ENCODE measurements at places on chromosomes 1 and 21.

DNA sequence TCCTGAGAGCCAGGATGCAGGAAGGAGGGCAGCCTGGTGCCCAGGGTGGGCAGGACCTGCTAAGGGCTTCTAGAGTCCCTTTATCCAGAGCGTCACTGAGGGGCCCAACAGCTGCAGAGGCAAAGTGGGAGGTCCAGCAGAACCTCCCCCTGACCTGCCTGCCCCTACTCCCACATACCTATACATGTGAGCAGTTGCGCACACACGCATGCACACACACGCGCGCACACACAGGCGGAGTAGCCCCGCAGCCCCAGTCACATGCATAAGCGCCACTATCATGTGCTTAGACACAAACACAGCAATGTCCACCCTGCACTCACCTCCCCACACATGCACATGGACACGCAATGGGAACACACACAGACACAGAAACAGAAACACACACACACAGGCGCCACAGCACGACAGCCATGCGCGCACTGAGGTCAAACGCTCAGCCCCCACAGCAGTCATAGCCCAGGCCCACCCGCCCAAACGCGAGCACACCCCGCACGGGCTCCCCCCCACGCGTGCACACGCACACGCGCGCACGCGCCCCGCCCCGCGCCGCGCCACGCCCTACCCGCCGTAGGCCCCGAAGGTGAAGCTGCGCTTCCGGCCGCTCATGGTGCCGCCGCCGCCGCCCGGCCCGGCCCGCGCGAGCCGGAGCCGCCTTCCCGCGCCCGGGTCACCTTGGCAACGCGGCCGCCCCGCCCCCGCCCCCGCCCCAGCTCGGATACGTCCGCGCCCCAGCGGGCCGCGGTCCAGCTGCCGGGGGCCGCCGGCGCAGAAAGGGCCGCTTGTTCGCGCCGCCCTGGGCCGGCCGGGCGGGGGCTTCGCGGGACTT, 17.7 kb downstream of the RAP1GAP start:
- no peak for DNase-seq

- no peak for DNase-seq
Observed at GRCh38 chr1:219177940-219178339, 4.3 kb downstream of the LYPLAL1 start.

DNA sequence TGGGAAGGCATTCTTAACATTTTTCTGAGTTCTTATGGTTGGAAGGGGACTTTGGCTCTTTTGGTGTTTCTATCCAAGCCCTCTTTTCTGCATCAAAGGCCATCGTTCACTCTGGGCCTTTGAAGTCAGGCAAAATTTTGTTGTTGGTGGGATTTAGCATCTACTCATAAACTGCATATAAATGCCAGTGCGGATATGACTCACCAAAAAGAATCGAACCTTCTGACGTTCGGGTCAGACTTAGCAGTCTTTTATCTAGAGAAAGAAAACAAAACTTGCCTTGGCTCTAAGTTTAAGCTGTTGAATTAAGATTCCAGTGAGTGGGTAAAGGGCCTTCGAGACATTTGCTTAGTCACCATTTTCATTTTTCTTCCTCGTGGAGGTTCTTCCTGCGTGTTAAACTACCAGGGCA, 51.4 kb downstream of the EVA1C start:
- DNase-seq = no peak

DNA sequence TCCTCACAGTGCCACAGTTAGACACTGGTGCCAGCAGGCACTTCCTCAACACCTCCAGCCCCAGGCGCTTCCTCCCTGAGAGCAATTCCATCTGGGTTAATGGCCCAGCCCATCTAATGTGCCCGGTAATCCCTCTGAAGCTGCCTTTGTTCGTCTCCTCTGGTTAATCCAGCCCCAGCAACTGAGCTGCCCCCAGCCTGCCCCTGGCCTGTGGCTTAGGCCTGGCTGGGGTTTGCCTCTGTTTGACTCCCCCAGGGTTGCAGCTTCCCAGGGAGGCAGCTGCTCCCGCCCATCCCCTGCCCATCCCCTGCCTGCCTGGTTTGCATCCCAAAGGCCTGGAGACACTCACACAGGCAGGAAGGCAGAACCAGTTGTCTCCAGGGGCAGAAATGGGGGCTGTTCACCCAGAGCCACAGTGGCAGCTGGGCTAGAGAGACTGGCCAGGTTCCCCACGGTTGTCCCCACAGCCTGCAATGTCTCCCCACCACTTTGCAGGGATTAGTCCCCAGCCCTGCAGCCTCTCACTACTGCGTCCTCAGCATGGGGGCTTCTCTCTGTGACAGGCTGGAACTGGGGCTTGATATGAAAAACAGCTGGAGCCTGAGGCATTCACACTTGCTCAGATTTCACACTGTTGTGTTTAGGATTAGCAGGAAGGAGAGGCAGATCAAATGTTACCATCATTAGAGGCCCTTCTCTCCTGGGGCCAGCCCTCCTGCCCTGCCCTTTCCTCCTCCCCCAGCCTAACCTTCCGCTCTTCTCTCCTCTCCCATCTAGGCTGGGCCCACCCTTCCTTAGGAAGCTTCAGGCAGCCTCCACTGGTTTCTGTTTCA, 120.2 kb downstream of the TLR5 start:
- DNase-seq = no peak

GRCh38 chr1:24558902-24559791, 3.3 kb downstream of the NCMAP start:
- DNase-seq = no peak

GRCh38 chr1:86356247-86356646, 39.9 kb downstream of the ODF2L start:
- no peak for DNase-seq

- no peak for DNase-seq
Observed at GRCh38 chr21:35367553-35367952, 318.5 kb upstream of the RUNX1 start.

DNA sequence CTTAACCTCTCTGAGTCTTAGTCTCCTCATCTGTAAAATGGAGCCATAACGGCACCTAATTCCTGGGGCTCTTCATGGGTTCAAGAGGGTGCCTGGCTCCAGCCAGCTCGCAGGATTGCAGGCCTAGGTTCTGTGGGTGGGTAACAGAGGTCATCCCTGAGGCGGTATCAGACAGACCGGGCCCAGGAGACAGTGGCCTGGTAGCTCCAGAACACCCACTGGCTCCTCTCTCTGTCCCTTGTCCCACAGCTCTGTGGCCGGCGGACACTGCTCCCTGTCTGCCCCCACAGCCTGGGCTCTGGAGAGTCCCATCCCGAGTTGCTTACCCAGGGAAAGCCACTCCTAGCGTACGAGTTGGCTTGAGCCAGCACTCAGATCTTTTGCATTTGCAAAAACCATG, 150.3 kb downstream of the PEX14 start:
- DNase-seq = no peak

- DNase-seq = no peak
Observed at GRCh38 chr1:98404866-98405265, 256.7 kb upstream of the SNX7 start.

DNA sequence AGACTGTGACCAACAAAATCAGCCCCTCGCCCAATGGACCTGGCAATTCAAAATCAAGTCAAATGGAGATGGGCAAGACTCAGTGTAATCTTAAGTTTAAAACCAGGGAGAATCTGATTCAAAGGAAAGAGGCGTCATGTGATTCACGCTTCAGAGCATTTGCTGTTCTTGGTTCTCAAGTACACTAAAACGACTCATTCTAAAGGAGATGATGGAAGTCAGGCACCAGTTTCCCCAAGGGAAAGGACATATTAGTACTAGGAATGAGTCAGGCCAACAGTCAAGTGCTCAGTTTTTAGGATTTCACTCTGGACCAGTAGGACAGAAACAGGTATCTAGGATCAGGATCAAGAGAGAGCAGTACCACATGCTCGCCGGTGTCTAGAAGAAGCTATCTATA, 429.6 kb downstream of the PLPP3 start:
- no peak for DNase-seq

DNA sequence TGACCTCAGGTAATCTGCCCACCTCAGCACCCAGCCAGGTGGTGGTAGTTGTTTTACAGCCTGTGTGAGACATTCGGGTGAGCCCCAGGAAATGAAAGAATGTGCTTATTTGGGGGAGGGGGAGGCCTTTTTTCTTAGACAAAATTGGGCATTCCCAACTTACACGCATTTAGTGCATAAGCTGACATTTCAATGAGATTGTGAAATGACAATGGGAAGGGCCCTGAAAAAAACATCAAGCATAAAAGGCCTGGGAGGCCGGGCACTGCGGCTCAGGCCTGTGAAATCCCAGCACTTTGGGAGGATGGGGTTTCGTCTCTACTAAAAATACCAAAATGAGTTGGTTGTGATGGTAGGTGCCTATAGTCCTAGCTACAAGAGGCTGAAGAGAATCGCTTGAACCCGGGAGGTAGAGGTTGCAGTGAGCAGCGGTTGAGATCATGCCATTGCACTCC, 5.0 kb downstream of the GAS5 start:
- DNase-seq = no peak

DNA sequence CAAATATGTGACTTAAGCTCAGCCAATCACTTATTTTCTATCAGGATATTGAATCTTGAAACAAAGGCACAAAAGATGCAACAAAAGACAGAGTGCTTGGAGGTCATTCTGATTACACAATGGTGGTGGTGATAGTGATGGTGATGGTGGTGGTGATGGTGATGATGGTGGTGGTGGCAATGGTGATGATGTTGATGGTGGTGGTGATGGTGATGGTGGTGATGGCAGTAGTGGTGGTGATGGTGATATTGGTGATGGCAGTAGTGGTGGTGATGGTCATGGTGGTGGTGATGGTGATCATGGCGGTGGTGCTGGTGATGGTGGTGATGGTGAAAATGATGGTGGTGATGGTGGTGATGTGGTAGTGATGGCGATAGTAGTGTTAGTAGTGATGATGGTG, 21.9 kb upstream of the TNR start:
- no peak for DNase-seq

- DNase-seq = no peak
Observed at GRCh38 chr1:81974222-81974841, 173.6 kb downstream of the ADGRL2 start.

DNA sequence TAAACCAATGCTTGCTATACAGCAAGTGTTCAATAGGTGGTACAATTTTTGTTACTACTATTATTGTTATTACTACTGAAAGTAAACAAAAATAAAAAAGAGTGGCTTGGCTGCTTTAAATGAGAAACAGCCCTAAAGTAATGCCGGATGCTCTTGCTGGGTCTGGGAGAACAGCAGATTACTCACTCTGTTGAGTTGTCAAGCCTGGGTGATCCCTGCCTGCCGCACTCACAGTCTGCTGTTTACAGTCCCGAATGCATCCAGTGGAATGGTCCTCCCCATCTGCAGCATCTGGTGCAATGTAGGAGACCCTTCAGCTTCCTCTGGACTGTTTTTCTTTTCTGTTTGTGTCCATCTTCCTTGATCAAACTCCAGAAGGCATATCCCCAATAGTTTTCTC, 102.7 kb upstream of the IVNS1ABP start:
- DNase-seq = no peak

DNA sequence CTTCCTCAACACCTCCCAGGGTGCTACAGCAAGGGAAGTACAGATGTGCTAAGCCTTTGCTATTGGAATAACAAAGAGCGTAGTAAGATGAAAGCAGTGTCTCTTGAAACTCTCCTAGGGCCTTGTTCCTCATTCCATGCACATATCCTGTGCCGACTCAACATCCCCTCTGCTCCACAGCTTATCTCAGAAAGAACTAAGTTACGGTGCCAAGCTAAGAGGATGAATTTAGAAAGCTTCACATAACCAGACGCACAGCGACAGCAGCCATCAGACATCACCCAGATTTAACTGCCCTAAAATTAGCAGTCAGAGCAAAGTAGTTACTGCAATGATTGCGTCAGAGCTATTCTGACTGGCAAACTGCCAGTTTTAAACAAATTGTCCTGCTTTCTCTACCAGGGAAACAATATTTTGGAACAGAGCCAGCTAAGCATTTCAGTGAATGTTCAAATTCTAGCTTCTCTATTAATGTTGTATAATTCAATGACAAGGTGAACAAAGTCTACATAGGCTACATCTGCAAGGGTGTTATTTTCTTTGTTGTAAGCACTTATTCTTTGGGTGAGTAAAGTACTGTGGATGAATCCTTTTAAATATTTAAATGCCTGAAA, 9.5 kb downstream of the SIPA1L2 start:
- peak; percentile 10 for DNase-seq

- no peak for DNase-seq
Observed at GRCh38 chr21:37452227-37452626, 85.7 kb downstream of the DYRK1A start.

- DNase-seq = no peak
Observed at GRCh38 chr21:37642493-37642892, 273.8 kb downstream of the KCNJ6 start.

GRCh38 chr1:118841521-118841920, 146.6 kb downstream of the TBX15 start:
- no peak for DNase-seq

DNA sequence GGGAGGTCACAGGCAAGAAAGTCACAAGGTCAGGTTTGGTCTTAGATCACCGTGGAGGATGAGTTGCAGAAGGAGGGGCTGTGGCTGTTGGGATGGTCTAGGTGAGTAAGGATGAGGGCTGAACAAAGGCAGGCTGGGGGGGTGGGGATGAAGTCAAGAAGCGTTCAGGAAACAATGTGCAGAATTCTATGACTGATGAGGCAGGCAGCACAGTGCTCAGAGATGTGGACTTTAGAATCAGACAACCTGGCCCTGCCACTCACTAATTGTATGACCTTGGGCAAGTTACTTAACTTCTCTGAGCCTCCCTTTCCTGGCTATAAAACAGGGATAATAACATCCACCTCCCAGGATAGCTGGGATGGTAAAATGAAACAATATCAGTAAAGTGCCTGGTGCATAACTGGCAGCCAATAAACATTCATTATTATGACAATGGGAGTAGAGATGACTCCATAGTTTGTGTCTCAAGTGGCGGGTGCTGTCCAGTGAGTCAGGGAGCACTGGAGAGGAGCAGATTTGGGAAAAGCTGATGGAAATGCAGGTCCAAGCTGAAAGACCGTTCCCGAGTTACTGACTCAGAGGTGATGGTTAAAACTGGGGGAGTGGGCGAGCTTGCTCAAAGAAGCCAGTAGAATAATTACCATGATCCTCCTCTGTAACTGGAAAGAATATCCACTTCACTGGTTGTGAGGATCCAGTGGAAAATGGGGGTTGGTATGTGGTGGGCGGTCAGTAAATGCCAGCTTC, 2.1 kb downstream of the TIE1 start:
- no peak for DNase-seq

DNA sequence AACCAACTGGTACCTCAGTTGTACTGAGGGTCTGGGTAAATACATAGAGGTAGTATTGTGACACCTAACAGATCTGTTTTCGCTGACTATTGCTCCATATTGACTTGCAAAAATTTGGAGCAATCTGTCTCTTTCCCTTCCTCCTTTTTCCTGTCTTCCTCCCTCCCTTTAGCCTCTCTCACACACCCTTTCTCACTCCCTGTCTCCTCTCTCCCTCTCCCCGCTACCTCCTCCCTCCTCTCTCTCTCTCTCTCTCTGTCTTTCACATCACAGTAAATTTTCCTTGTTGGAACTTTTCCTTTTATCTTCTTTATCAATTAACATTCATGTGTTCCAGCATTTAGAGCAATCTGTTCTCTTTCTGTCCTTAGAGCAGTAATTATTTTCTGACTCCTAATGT, 278.2 kb downstream of the NTNG1 start:
- no peak for DNase-seq

- no peak for DNase-seq
Observed at GRCh38 chr1:229456016-229456415, 22.1 kb upstream of the ACTA1 start.

All from KG1 (cell line).